ENCODE measurements at places on chromosomes 2 and 18.

DNA sequence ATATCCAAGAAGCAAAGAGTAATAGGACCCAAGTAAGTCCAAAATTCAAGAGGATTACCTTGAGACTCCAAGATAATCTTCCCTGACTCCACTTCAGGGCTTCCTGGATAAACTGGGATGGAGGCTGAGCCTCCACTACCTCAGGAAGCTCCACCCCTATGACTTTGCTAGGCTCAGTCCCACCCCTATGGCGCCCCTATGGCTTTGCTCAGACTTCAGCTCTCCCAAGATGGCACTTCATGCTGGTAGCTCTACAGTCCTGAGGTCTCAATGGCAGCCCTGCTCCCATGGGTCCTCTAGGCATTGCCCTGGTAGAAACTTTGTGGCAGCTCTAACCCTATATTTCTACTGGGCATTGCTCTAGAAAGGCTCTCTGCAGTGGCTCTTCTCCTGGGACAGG is 69.9 kb upstream of the CHAC2 start:
- no peak for ATAC-seq

- peak; percentile 98 for ATAC-seq
Measured at GRCh38 chr2:220533485-220533884, 906.1 kb downstream of the SLC4A3 start.

GRCh38 chr18:73556904-73557303 is 590.7 kb downstream of the FBXO15 start:
- no peak for ATAC-seq

- ATAC-seq: peak; percentile 3
Measured at GRCh38 chr2:173963323-173963816, 1.8 kb downstream of the SP3 start.

DNA sequence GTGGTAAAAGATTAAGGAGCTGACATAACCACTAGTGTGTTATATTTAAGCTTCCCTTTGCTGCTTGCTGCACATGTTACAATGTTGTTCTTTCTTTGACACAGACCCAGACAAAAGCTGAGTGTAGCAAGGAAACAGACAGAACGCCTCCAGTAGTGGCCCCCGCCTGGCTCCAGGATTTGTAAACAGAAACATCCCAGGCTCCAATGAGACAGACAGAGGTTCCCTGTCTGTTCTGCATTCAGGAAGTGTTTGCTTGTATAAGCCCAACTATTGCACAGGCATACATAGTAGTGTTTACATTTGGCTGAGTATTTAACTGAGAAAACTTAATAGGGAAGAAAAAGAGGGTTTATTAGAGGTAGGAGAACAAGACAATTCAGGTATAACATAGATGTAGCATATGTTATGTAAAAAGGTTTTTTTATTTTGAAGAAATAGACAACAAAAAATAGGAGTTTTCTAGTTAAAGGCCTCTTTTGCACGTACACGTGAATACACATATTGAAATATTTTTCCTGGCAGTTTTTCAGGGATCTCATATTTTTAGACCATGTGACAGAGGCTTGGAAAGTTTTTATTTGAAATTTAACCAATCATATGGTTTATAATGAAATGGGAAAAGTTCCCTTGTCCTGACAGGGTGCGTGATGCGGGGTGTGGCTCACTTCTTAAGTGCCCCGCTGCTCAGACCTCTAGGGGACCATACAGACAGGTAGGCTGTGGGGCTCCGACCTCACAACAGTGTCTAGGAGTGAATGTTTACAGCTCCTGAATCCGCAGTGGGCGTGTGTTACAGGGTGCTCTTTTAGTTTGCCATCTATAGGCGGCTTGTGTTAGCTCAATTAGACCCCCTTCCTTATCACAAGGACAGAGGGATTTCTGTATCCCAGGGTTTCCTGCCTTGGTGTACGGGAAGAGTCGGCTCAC is 118.4 kb downstream of the BMPR2 start:
- ATAC-seq: peak; percentile 52

DNA sequence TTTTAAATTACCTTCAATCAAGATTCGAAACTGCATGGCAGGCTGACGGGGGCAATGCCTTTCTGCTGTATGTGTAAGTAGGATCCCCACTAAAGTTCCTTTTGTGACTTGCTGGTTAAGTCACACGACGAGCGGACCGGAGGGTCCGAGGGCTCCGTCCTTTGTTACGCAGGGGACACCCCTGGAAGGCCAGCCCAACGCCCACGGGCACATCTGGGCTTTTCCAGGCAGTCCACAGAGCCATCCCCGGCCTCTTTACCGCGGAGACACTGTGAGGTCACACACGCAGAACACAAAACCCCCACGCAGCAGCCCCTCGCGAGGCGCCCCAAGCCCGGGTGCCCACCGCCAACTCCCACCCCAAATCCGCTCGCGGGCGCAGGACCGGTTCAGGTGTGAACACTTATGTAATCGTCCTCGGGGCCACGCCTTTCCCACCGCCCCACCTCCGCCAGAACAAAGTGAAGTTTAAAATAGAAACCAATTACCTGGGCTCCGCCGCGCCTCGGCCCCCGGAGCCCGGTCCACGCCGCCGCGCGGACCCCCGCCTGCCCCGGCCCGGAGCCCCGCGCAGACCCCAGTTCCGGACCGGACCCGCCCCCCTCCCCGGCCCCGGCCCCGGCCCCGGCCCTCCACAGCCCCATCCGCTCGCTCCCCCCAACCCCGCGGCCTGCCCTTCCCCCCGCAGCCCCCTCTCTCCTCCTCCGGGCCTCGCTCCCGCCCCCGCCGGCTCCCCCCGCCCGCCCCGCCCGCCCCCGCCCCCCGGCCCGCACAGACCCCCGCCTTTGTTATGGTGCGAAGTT is 4.2 kb downstream of the ZNF516 start:
- ATAC-seq: no peak

DNA sequence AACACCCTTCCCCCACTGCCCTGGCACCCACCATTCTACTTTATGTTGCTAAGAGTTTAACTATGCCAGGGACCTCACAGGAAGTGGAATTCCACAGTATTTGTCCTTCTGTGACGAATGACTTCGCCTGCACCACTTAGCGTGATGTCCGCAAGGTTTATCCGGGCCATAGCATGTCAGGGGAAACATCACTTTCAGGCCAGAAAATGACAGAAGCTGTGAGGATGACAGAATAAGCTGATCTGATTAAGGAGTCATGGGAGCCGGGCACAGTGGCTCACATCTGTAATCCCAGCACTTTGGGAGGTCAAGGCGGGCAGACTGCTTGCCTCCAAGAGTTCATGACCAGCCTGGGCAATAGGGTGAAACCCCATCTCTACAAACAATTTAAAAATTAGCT is 248.8 kb downstream of the EIPR1 start:
- ATAC-seq: no peak

GRCh38 chr2:37802899-37803379 is 122.1 kb upstream of the RMDN2 start:
- ATAC-seq: peak; percentile 81

DNA sequence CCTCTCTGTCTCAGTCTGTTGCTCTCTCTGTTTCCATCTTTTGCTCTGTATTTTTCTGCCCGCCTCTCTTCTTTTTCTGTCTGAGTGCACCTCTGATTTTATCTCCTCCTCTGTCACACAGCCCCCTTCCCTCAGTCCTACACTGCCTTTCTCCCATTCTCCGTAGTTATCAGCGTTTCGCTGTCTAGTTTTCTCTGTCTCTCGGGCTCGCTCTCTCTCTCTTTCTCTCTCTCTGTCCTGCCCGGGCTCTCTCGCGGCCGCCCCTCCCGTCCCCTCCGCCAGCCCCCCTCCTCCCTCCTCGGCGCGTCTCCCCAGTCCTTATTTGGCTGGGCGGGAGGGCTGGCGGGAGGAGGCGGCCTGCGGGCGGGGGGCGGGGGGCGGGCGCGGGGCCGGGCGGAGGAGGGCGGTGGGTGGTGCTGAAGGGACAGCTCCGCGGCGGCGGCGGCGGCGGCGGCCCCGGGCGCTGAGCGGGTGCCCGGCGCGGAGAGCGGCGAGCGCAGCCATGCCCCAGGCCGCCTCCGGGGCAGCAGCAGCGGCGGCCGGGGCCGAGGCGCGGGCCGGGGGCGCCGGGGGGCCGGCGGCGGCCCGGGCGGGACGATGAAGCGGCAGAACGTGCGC is at the start of gene KCNK3:
Gene KCNK3 (plus strand): TSS at position 444 of the 618 bp plus-strand sequence. CDS start 154 bp downstream, at position 598.
- peak; percentile 80 for ATAC-seq

GRCh38 chr18:23276451-23276850 is 141.2 kb downstream of the CABLES1 start:
- ATAC-seq: peak; percentile 92

GRCh38 chr2:28274911-28275685 is 117.6 kb upstream of the FOSL2 start:
- ATAC-seq: no peak

- peak; percentile 36 for ATAC-seq
Measured at GRCh38 chr2:108129636-108130035, 110.1 kb upstream of the SULT1C3 start.

DNA sequence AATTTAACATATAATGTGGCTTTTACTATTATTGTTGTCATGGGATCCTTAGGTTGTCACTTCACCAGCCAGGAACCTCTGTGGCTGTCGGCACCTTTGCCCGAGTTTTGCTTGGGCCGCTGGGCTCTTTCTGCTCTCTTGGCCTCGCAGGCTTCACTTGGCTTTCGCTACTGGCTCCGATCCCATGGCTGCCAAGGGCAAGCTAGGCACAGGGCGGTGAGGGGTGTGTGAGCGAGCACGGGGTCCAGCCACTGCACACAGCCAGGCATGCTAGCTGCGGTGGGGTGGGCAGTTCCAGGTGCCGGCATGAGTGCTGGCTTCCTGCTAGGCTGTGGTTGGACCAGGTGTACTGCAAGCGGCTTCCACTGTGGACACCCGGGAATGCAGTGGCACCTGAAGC is 23.4 kb upstream of the RAPGEF4 start:
- no peak for ATAC-seq

GRCh38 chr18:35432565-35433001 is 55.4 kb upstream of the ZNF396 start:
- ATAC-seq: no peak

GRCh38 chr2:78532762-78533379 is 492.6 kb upstream of the REG3G start:
- ATAC-seq: no peak

- no peak for ATAC-seq
Measured at GRCh38 chr18:43751203-43751602, 473.9 kb upstream of the SYT4 start.

- ATAC-seq: no peak
Measured at GRCh38 chr2:178881075-178881474, 73.9 kb upstream of the TTN start.

DNA sequence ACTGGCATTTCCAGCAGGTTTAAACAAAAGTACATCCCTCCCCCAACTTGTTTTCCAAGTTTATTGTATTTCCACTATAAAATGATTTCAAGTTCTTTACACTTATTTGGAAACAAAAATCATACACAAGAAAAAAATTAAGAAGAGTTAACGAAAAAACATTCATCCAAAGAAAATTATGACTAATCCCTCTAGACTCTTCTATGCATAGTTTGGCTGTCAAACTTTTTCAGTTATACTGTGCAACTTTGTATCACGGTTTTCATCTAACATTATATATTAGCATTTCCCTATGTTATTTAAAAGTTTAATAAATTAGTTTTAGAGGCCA is 627 bp downstream of the WDCP start:
- no peak for ATAC-seq

Measured in motor neuron (in vitro differentiated cells).